Motor neuron (in vitro differentiated cells): ENCODE measurements at places on chromosomes 1 and 21. TPM values are rescaled to one million over a fixed set of nuclear protein-coding genes. Genes with fewer than 3 reads are reported as not detected.

- ATAC-seq = no peak
Measured at GRCh38 chr1:56811331-56811730, 7.9 kb downstream of the FYB2 start.

DNA sequence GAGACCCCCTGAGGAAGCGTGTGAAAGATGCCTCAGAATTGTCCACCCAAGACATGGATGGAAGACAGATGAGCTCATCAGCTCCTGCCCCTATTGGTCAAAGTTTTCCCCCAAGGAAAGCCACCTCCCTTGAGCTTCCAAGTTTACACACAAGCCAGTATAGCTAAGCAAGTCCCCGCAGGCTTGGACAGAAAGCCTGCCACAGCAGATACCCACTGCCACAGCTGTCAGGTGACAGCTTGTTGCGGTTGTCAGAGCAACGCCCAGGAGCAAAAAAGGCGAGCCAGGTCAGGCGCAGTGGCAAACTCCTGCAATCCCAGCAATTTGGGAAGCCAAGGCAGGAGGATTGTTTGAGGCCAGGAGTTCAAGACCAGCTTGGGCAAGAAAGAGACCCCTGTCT is 60.9 kb upstream of the IFNAR2 start:
- no peak for ATAC-seq

GRCh38 chr1:101444873-101445618 is 208.2 kb downstream of the S1PR1 start:
- no peak for ATAC-seq

GRCh38 chr21:23811805-23812204 is 1795.5 kb downstream of the MRPL39 start:
- ATAC-seq = no peak

- peak; percentile 42 for ATAC-seq
Measured at GRCh38 chr21:26715878-26716506, 129.2 kb downstream of the ADAMTS1 start.

The SPRR2E gene
- not detected in 2 replicates for total RNA-seq

The CSF3R gene
- total RNA-seq = 3.8 and 6.3 TPM in 2 replicates
